Nasal cavity respiratory epithelium epithelial cell of viscerocranial mucosa (primary cell): ENCODE measurements at places on chromosomes 7 and 10. TPM values are rescaled to one million over a fixed set of nuclear protein-coding genes. Genes with fewer than 3 reads are reported as not detected.

Gene BAMBI
- 24.3 and 27.3 TPM in 2 replicates for total RNA-seq

Gene CPSF4
- 51.2 and 66.0 TPM in 2 replicates for total RNA-seq

Gene VKORC1L1
- 13.7 and 24.8 TPM in 2 replicates for total RNA-seq

Gene NAT16
- total RNA-seq: not detected in 2 replicates

Gene FOXP2
- 1.1 and 3.1 TPM in 2 replicates for total RNA-seq

Gene EN2
- total RNA-seq: under 0.01 and 0.07 TPM in 2 replicates

Gene ASB10
- not detected in 2 replicates for total RNA-seq

Gene BEND7
- 1.4 and 10.3 TPM in 2 replicates for total RNA-seq

Gene CYP3A4
- 0.07 TPM in 1 of 2 replicates, not detected in the other for total RNA-seq

Gene CHAT
- total RNA-seq: not detected in 2 replicates

Gene GIMAP1
- not detected in 2 replicates for total RNA-seq

Gene A1CF
- not detected in 2 replicates for total RNA-seq

Gene CHN2
- not detected in 2 replicates for total RNA-seq

Gene MGAM2
- total RNA-seq: 0.21 TPM in 1 of 2 replicates, not detected in the other

Gene HOXA10
- not detected in 2 replicates for total RNA-seq

Gene STK32C
- total RNA-seq: 7.2 and 11.6 TPM in 2 replicates
